ENCODE measurements at places on chromosomes 16 and 17. TPM values are rescaled to one million over a fixed set of nuclear protein-coding genes. Genes with fewer than 3 reads are reported as not detected.

DNA sequence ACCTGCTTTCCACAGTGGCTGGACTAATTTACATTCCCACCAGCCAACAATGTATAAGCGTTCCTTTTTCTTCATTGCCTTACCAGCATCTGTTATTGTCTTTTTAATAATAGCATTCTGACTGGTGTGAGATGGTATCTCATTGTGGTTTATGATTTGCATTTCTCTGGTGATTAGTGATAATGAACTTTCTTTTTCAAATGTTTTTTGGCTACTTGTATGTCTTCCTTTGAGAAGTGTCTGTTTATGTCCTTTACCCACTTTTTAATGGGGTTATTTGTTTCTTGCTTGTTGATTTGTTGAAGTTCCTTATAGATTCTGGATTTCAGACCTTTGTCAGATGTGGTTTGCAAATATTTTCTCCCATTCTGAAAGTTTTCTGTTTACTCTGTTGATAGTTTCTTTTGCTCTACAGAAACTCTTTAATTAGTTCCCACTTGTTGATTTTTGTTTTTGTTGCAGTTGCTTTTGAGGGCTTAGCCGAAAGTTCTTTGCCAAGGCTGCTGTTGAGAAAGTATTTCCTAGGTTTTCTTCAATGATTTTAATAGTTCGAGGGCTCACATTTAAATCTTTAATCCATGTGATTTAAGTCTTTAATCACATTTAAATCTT, 26.8 kb downstream of the ITGAM start:
- no peak for DNase-seq

- no peak for DNase-seq
Measured at GRCh38 chr16:29898135-29898803, 1.1 kb downstream of the SEZ6L2 start.

- no peak for DNase-seq
Measured at GRCh38 chr16:4316864-4317531, 1.1 kb downstream of the GLIS2 start.

DNA sequence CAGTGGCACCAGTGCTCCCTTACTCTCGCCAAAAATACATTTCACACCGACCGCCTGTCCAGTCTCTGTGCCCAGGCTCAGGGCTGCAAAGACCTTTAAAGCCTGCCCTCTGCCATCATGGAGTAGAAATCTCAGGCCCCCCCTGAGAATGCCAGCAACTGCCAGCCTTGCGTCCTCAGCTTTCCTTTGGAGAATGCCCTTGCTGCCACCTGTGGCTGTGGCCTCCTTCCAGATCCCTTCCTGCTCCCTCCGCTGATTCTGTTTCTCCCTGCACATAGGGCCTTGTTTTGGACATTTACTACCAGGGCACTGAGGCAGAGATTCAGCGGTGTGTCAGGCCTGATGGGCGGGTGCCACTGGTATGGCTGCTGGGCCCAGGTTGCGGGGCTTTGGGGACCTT, 13.2 kb downstream of the FCSK start:
- no peak for DNase-seq

- DNase-seq = no peak
Measured at GRCh38 chr17:55072898-55073297, 104.3 kb downstream of the STXBP4 start.

GRCh38 chr16:87407511-87408112, 15.5 kb downstream of the MAP1LC3B start:
- no peak for DNase-seq

DNA sequence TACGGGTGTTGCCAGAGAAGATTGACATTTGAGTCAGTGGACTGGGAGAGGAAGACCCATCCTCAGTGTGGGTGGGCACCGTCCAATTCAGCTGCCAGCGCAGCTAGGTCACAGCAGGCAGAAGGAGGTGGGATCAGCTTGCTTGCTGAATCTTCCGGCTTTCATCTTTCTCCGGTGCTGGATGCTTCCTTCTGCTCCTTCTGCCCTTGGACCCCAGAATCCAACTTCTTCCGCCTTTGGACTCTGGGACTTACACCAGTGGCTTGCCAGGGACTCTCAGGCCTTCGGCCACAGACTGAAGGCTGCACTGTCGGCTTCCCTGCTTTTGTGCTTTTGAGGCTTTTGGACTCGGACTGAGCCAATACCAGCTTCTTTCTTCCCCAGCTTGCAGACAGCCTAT, 46.1 kb upstream of the RPL38 start:
- no peak for DNase-seq

GRCh38 chr16:87176735-87177134, 140.5 kb downstream of the C16orf95 start:
- DNase-seq = no peak

DNA sequence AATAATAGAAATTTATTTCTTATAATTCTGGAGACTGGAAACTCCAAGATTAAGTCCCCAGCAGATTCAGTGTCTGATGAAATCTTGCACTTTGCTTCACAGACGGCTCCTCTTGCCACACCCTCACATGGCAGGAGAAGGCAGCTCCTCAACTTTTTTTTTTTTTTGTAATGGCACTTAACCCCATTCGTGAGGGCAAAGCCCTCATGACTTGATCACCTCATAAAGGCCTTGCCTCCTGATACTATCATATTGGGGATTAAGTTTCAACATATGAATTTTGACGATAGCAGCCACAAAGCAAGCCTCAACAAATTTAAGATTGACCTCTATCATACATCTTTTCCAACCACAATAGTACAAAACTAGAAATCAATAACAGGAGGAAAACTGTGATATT, 42.3 kb upstream of the CDYL2 start:
- DNase-seq = no peak

- no peak for DNase-seq
Measured at GRCh38 chr16:66278604-66279262, 87.8 kb upstream of the CDH5 start.

GRCh38 chr16:59593194-59593661, 859.1 kb upstream of the GOT2 start:
- DNase-seq = no peak

- DNase-seq = no peak
Measured at GRCh38 chr17:17243163-17243562, 6.2 kb upstream of the FLCN start.

DNA sequence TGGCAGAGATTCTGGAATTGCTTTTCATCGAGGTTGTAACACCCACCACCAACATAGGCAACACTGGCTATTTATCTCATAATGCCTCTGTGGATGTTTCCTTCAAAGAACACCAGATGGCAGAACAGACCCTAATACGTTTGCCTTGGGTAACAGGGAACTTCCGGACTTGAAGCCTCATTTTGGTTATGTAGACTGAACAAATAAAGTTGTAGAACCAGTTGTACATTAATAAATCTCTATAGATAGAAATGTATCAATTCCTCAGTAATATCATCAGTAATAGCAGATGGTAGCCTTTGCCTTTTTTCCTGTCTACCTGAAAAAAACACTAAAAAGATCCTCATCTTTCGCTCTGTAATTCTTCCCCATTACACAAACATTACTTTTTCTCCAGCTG, 25.9 kb upstream of the APOH start:
- peak; percentile 54 for DNase-seq

DNA sequence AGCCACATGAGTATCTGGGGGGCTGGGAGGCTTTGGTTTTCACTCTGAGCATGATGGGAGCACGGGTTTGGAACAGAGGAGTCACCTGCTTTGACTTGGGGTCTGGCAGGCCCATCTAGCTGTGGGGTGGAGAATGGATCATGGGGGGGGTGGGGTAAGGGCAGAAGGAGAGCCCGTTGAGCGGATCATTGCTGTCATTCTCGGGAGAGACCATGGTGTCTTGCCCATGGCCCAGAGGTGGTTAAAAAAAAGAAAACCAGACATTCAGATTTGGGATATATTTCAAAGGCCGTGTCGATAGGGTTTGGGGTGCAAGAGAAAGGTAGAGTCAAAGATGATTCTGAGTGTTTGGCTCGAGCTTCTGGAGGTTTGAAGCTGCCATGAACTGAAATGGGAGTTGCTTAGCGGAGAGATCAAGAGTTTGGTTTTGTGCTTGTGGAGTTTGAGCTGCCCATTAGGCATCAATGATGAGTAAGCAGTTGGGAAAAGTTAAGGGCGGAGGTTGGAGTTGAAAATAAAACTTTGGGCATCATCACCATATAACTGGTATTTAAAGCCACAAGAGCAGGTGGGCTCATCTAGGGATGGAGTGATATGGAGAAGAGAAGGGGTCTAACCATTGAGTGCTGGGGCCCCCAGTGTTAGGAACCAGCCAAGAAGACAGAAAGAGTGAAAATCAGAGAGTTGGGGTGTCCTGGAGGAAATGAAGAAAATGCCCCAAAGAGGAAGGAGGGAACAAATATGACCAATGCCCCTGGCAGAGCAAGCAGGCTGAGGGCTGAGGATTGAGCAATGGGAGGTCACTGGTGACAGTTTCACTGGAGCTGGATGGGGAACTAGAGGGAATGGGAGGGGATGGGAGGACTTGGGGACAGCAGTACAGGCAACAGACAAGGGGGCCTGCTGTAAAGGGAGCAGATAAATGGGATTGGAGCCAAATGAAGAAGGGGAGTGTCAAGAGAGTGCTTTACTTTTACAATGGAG, 1.9 kb downstream of the NOD2 start:
- DNase-seq = no peak

DNA sequence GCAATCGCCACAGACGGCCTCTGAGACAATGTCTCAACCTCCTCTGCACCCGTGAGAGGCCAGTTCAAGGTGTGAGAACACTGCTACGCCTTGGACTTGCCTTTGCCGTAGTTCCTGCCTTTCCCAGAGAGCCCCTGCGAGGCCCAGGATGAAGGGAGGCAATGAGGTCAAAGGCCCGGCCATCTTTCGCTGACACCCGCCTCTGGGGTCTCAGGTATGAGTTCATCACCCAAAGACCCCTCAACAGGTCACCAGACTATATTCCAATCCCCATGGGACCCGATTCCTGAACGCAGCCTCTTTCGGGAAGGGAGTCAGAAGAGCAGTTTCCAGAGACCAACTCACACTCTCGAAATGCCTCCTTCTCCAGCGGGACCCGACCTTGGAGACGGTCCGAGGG, 573.5 kb downstream of the KCNJ18 start:
- no peak for DNase-seq

DNA sequence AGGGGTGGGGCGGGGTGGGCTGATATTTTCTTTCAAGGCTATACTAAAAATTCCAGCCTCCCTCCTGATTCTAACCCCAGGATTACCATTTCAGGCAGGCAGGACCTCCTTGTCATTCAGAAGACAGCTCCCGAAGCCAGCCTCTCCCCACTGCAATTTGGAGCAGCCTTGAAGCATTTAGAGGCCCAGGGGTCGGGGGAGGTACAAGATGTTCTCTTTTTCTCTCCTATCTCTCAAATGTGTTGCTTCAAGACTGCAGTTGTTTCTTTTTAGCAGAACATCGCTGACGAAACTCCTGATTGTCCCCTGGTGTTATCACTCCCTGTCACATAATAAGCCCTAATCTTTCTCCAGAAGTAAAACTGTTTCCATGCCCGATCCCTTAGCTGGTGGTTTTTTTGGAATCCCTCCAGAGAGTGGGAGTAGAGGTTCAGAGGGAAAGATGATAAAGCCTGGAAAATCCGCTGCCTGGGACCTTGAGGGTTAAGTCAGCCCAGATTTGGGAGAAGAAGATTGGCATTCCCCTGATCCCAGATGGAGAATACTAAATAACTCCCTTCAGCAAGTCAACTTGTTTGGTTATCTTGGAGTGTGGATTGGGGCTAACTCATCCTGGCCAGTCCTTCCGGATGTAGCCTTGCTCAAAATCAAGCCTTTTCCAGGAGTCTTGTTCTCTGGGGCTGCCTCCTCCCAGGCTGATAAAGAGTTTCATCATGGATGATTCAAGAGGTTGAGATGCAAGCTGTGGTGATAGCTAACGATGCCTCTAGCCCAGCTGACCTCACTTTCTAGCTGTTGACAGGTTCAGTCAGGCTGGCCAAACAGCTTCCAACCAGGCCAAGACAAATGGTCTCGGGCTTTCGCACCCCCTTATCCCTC, 71.3 kb downstream of the SOX9 start:
- no peak for DNase-seq

DNA sequence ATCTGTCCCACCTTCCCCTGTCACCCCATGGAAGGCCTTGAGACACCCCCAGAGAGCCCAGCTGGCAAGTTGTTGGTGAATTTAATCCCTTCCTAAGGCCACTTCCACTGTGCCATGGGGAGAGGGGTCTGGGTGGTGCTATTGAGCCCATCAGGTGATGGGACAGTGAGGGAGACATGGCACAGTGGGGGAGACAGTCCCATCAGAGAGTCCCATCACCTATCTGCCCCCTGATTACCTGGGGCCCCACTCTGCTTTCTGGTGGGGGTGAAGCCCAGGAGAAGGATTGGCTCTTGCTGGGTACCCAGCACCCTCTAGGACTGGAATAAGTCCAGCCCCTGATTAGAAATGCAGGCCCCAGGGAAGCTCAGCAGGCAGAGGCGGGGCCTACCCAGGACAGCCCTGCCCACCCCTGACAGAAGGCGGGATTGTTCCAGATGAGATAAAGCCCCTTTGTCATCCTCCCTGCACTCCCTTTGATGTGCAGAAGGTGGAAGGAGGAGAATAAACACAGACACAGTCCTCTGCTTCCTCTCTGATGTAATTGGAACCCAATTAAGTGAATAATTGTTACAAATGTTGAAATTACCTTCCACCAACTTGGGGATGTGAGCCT, 18.9 kb downstream of the TMEM132E start:
- DNase-seq = no peak

DNA sequence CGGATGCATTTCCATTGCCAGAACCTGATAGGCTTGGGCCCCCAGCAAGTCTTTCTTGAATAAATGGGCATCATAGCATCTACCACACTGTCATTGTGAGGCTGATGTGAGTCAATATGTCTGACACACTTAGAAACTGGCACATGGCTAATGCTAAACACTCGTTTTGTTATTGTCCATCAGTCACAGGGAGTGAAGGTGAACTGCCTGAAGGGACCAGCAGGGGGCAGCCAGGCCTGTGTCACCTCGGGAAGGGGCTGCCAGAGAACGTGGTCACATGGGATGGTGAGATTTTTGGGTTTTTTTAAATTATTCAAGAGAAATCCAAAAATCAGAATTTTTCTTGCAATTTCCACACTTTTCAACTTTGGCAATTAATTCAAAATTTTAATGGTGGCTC, 831 bp upstream of the RCVRN start:
- no peak for DNase-seq

DNA sequence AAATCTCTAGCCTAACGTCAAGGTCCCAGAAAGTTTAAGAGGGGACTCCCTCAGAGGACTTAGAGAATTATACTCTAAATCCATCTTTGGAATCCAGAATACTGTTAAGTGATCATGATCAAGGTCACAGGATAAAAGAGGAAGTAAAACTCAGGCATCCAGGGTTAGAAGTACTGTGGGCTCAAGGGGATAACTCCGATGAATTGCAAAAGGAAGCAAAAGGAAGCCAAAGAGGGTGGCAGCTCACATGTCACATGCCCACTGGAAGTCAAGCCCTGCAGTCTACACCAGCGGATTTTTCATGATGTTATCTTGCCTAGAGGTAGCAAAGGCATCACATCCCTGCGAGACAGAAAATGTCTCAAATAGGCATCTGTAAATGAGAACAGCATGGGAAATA, 3.8 kb downstream of the ZNF821 start:
- DNase-seq = no peak

Gene RASD1
- total RNA-seq = 1.0 TPM

Gene KRTAP2-2
- total RNA-seq = not detected

Gene SLC12A3
- total RNA-seq = not detected

Gene CACNG3
- not detected for total RNA-seq

Gene TTLL6
- not detected for total RNA-seq
